ENCODE measurements at places on chromosomes 6 and 20.

DNA sequence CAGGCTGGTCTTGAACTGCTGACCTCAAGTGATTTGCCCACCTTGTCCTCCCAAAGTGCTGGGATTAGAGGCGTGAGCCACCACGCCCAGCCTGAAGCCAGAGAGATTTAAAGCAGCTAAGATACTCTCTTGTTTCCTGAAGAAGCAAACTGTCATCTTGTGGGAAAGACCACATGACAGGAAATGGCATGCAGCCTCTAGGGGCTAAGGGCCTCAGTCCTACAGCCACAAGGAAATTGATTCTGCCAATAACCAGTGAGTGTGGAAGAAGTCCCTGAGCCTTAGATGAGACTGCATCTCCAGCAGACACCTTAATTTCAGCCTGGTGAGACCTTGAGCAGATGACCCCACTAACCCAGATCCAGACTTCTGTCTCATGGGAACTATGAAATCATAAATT, 40.9 kb downstream of the KIZ start:
- no peak for DNase-seq

DNA sequence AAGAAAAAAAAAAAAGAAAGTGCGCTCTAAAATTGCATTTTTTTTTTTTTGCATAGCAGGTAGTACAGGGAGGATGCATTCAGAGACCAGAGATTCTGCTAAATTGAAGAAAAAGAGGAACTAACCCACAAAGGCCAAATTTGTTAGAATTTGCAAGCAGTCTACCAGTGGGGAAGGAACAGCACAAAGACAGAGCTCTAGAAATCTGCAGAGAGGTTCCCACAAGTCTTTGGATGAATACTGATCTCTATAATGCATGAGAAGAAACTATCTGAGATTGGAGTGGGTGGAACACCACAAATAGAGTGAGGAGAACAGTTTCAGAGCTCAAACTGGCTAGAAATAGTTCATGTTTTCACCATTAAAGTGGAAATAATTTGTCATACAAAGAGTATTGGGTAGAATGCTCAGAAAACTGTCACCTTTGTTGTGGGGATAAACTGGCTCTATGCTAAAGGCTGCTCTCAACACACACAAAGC, 79.6 kb upstream of the AHI1 start:
- DNase-seq, result no peak

DNA sequence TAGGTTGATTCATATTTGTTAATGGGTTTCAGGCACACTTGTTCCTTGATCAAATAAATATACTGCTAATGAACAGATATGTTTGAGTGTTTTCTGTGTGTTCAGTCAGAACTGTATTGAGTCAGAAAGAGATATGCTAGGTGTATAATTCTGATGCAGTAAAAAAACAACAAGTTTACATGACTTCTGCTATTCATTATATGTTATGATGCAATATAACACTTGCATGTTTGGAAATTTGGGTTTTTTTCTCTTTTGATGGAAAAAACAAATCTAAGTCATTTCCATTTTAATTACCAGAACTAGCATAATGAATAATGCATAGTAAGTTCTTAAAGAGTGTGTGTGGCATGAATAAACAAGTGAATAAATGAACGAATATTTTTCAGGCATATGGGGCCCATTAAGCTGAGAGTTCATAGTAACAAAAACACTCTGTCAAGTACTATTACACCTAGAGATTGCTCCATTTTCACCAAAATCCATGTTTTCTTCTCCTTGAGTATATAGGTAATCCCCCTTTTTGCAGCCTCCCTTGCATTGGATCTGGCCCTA, 208.3 kb upstream of the NT5E start:
- no peak for DNase-seq

DNA sequence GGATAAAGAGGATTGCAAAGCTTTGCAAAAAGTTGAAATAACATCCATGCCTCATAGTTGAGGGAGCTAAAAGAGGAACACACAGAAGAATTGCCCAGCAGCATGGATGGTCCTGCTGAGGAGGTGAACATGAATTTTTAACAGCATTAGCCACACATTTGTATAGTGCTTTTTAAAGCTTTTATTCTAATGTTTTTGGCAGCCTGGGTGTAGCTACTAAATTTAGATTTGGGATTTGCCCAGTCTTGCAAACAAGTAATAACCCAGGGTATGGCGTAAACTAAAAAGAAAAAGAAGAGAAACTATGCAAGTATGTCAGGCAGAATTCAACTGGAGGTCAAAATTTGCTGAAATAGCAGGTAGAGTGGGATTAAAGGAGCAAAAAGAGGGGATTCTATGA, 75.1 kb upstream of the PTPRK start:
- DNase-seq, result no peak

- DNase-seq, result no peak
Measured at GRCh38 chr6:52190409-52190808, 4.2 kb downstream of the IL17A start.

- no peak for DNase-seq
Measured at GRCh38 chr20:36916199-36916598, 35.3 kb downstream of the SAMHD1 start.

DNA sequence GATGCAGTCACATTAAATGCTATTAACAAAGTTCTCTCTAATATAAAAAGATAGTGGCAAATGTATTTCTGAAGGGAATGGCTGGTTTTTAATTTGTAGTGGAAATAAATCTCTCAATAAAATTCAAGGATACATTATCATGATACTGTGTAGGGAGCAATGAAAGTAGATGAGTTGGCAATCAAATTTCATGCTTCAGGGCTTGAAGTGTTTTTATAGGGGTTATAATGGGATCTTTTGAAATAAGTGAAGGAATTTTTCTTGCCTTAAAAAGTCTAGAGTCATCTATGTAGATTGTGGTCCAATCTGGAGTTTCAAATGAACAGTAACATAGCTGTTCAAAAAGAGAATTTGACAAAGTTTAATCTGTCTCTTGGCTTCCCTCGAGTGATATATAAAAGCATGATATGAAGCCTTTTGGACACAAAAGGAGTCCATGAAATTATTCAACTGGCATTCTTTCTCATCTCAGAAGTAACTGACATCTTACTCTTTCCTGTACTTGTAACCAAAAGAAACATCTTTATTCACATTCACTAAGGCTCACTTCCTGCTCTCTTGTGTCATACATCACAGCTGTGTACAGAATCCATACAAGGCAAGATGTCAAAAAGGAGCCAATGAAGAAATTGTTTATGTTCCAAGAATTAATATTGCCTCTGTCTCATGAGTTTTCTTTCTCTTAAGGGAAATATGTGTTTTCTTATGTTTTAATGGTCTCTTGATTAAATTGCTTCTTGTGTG, 591.0 kb upstream of the GJE1 start:
- no peak for DNase-seq

- DNase-seq, result no peak
Measured at GRCh38 chr20:6504826-6505225, 262.7 kb upstream of the BMP2 start.

DNA sequence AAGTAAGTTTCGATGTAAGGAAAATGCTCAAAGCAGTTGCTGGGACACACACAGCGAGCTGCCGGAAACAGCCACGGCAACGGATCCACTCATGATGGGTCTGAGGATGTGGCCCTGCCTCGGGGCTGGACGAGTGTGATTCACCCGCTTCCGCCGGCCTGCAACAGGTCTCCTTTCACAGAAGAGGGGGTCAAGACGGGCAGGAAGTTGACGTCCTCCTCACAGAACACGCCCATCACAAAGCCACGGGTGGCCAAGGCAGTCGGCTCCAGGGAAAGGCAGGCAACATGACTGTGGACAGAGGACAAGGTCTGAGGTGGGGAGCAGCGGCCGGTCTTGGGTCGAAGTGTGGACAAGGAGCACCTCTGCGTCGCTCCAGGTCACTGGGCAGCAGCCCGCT, 29.9 kb upstream of the SMOC2 start:
- DNase-seq, result no peak

- DNase-seq, result no peak
Measured at GRCh38 chr6:38114976-38115625, 295.6 kb downstream of the ZFAND3 start.

- DNase-seq, result no peak
Measured at GRCh38 chr6:84061174-84061573, 27.6 kb downstream of the MRAP2 start.

GRCh38 chr6:11535801-11536230, 1.7 kb upstream of the TMEM170B start:
- no peak for DNase-seq

GRCh38 chr6:31483392-31483791, 14.6 kb upstream of the MICB start:
- no peak for DNase-seq

DNA sequence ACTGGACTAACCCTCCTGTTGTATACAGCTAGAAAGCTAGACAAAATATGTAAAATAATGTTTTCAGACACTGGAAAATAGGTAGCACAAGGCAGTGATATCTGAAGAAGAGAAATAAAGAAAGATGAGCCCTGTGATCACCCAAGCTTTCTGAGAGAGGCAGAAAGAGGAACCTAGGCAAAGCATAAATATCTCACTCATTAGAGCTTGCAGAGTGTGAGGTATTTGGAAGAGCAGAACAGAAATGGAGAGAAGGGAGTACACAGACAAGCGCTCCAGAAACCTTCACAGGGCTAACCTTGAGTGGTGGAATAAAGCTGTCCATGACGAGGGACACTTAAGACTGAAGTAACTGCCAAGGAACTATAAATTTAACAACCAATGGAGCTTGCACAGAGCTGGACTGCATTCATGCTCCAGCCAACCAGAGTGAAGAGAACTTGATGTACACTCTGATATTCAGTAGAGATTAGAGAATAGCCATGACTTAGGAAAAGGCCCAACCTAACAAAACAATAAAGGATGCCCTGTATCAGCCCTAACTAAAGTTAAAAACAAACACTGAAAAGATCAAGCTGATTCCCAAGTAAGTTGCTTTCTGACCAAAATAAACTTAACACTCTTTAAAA, 280.9 kb upstream of the STXBP5 start:
- no peak for DNase-seq

GRCh38 chr6:10550764-10551163, 29.6 kb downstream of the GCNT2 start:
- DNase-seq, result no peak

GRCh38 chr6:135464634-135465033, 32.9 kb downstream of the AHI1 start:
- no peak for DNase-seq

- DNase-seq, result no peak
Measured at GRCh38 chr6:81938991-81939732, 186.7 kb upstream of the TENT5A start.

DNA sequence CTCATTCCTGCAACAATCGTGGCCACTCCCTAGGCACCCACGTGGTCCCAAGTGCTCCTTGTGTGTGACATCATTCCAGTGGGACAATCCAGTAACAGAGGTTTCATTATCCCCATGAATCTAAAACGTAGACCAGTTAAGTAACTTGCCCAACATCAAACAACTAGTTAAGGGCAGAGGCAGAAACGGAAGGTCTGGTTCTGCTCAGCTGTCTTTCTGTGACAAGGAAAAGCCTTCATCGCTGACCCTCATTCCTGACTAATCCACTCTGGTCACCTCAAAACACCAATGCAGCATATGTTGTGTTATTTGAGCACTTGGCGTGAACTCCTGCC, 261.4 kb upstream of the JARID2 start:
- peak; percentile 37 for DNase-seq

GRCh38 chr6:33430991-33431879, 11.4 kb downstream of the SYNGAP1 start:
- no peak for DNase-seq

- DNase-seq, result no peak
Measured at GRCh38 chr20:48803176-48804053, 24.4 kb downstream of the PREX1 start.

GRCh38 chr6:157520117-157520406, 139.1 kb downstream of the ZDHHC14 start:
- no peak for DNase-seq

- DNase-seq, result no peak
Measured at GRCh38 chr20:4299773-4300172, 284.4 kb upstream of the RNF24 start.

- DNase-seq, result no peak
Measured at GRCh38 chr20:38222231-38222922, 38.2 kb downstream of the KIAA1755 start.

- DNase-seq, result no peak
Measured at GRCh38 chr6:105204331-105204730, 24.5 kb upstream of the POPDC3 start.

DNA sequence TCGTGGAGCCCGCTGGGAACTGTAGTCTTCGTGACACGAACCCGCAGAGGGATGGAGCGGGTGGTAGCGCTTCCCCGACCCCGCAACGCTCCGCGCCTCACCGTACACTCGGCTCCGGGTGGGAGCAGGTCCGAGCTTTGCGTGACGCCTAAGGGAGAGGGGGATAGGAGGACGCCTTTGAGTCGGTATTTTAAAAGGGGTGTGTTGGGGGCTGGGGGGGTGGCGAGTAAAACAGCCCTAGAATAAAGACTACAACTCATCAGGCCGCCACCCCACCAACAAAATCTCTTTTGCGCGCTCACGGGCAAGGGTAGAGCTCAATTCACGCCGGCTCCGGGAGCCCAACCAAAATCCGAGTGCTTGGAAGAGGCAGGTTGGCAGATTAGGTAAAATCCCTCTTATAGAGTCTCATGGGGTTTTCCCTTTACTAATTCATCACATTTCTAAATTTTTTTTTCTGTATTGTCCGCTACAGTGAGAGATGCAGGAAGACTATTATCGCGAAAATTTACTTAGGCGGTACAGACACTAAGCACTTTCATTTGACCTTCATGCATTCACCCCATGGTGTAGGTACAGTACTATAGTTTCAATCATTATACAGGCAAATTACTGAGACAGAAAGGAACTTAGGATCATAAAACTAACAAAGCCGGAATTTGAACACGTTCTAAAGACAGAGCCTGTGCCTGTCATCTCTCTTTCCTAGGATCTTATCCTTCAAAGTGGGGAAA, 706 bp upstream of the SNX14 start:
- no peak for DNase-seq

DNA sequence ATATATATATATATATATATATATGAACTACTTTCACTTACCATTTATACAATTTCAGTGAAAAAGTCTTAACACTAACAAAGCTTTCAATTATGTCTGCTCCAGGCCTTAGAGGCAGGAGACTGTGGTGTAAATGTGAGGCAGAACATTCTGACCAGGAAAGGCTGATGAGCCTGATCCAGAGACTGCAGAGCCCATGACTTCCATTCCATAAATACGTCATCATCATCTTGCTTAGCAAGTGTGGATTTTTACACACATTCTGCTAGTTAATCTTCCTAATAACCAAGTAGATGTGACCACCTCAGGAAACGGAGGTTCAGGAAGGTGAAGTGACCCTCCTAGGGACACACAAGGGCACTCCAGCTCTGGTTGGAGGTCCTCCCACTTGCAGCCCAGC, 14.9 kb downstream of the TRERF1 start:
- DNase-seq, result no peak

DNA sequence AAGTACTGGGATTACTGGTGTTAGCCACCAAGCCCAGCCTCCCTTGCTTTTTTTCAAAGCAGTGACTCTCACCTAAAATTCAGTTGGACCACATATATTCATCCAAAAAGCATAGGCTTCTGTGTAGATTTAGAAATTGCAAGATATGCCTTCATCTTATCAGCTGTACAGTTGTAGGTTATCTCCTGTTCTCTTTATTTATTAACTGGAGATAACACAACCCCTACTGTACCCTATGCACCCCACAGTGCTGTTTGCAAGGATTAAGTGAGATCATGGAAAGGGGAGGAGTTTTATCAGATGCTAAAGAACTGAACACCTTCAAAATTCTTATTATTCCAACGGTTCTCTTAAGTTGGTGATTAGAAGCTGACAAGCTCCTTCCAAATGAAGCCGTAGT, 164.4 kb upstream of the JARID2 start:
- DNase-seq, result no peak

- no peak for DNase-seq
Measured at GRCh38 chr20:64133951-64134407, 26.6 kb upstream of the NPBWR2 start.

- DNase-seq, result no peak
Measured at GRCh38 chr20:33277471-33278441, 5.3 kb upstream of the BPIFB1 start.

All from cerebellar nuclear complex (tissue), 1 donor.